ENCODE measurements at places on chromosomes 12 and 14. TPM values are rescaled to one million over a fixed set of nuclear protein-coding genes. Genes with fewer than 3 reads are reported as not detected.

The ENDOU gene
- not detected for total RNA-seq

The EID3 gene
- 1.9 TPM for total RNA-seq

The ESPL1 gene
- 19.3 TPM for total RNA-seq

The KLHL33 gene
- 0.17 TPM for total RNA-seq

The TAS2R30 gene
- 12.0 TPM for total RNA-seq

The TAS2R9 gene
- total RNA-seq = 0.33 TPM

The GRIP1 gene
- total RNA-seq = 1.5 TPM

The PTPN6 gene
- 19.7 TPM for total RNA-seq

The FSCB gene
- total RNA-seq = not detected

The CBLN3 gene
- 0.79 TPM for total RNA-seq

The BCAT1 gene
- total RNA-seq = 1.3 TPM

- no peak for DNase-seq
- no peaks in the 10 kb centered on the region for H3K36me3 ChIP-seq
- no peaks in the 10 kb centered on the region for H3K27me3 ChIP-seq
- H3K27ac ChIP-seq = no peak overlapping the region
- H3K4me3 ChIP-seq = no peak overlapping the region
- H3K4me1 ChIP-seq = no peaks in the 10 kb centered on the region
Observed at GRCh38 chr12:12600659-12601058, 11.0 kb upstream of the CREBL2 start.

DNA sequence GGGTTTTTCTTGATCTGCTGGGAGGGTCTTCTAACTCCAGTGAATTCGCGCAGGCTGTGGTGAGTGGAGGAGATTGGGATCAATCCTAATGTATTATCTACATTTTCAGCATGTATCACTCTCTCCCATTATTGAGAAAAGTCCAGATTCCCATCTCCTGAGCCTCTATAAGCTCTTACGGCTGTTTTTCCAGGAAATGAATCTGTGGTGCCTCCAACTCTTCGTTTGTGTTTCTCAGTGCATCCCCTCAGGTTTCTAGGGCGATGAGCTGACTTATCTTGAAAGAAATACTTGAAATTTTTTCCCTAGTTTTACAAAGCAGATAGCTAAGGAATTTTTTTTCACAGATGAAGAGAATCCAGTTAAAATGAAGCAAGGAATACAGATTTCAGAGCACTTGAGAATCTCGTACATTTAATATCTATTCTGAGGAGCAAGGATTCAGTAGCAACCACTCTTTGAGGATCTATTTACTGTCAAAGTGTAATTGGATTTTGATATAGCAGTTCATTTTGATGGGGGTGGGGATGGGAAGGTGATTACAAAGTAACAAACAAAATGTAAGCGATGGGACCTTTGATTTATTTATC lies 138.7 kb downstream of the BRMS1L start:
- no peak for DNase-seq
- no peaks in the 10 kb centered on the region for H3K4me1 ChIP-seq
- H3K4me3 ChIP-seq = no peak overlapping the region

GRCh38 chr14:92472860-92473259 lies 40.7 kb upstream of the RIN3 start:
- H3K27me3 ChIP-seq = no peaks in the 10 kb centered on the region
- no peaks in the 10 kb centered on the region for H3K4me1 ChIP-seq
- no peak overlapping the region for H3K4me3 ChIP-seq
- DNase-seq = no peak

GRCh38 chr12:109301643-109302168 lies 7.4 kb downstream of the FOXN4 start:
- H3K4me1 ChIP-seq = no peaks in the 10 kb centered on the region
- no peak overlapping the region for H3K27ac ChIP-seq
- no peak for DNase-seq
- H3K27me3 ChIP-seq = no peaks in the 10 kb centered on the region
- H3K36me3 ChIP-seq = no peaks in the 10 kb centered on the region

GRCh38 chr12:132023658-132024057 lies 73.9 kb downstream of the EP400 start:
- no peaks in the 10 kb centered on the region for H3K27me3 ChIP-seq
- DNase-seq = no peak
- H3K36me3 ChIP-seq = peaks cover 61% of the 10 kb centered on the region
- H3K4me3 ChIP-seq = no peak overlapping the region
- H3K4me1 ChIP-seq = no peaks in the 10 kb centered on the region

DNA sequence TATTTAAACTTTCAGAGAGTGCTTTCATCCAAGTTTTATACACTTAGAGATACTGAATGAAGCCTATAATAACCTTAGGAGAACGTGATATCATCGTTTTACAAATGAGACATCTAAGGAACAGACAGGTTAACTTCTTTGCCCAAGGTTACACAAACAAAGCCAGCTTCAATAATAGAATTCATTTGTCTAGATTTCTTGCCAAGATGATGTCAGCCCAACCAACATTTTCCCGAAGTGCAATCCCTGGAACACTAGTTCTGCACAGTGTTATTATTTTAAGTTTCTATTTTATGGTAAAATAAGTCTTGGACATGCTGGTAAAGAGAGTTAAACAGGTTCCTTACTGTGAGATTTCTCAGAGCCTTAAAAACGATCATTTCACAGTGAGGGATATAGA lies 174.6 kb downstream of the SLC25A21 start:
- H3K36me3 ChIP-seq = no peaks in the 10 kb centered on the region
- H3K4me3 ChIP-seq = no peak overlapping the region
- H3K27me3 ChIP-seq = no peaks in the 10 kb centered on the region
- H3K4me1 ChIP-seq = no peaks in the 10 kb centered on the region

DNA sequence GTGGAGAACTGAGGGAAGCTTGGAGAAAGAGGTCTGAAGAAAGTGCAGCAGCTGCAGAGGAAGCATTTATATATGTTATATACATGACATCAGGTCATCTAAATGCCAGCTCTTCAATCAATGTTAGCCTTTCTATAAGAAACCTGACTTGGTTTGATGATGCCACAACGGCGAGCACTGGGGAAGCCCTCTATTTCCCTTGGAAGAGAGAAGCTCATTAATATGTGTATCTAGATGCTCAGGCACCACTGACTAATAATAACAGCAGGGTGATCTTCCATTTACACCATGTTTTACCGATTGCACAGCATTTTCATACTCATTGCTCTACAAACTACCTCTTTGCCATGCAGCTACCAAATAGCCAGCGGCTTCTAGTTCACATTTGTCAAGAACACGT lies 811 bp downstream of the ACYP1 start:
- peak overlapping the region; percentile 69 for H3K4me3 ChIP-seq
- peaks cover 5% of the 10 kb centered on the region for H3K4me1 ChIP-seq
- no peaks in the 10 kb centered on the region for H3K27me3 ChIP-seq

- H3K4me3 ChIP-seq = no peak overlapping the region
- DNase-seq = no peak
- no peak overlapping the region for H3K27ac ChIP-seq
- no peaks in the 10 kb centered on the region for H3K36me3 ChIP-seq
Observed at GRCh38 chr12:104686196-104686595, 229.4 kb downstream of the CHST11 start.

- H3K27me3 ChIP-seq = no peaks in the 10 kb centered on the region
- no peak overlapping the region for H3K27ac ChIP-seq
- H3K4me1 ChIP-seq = peaks cover 2% of the 10 kb centered on the region
- DNase-seq = no peak
- H3K4me3 ChIP-seq = no peak overlapping the region
Observed at GRCh38 chr14:24084440-24084839, 9.7 kb upstream of the PCK2 start.

DNA sequence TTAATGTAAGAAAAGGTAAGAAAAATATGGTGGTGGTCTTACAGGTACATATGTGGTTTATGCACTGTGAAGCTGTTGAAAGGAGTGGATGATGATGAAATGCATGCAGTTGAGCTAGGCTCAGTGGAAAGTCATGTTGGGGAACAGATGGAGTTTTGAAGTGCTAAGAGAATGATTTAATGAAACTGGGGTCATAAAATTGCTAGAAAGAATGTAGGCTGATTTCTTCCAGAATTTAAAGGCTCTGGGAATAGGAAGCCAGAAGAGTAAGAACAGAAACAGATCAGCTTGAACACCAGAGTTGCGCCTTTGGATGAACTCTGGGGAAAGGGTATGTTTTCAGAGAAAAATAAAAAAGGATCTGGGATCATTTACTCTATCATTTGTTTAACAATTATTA lies 146.5 kb downstream of the MON2 start:
- no peak overlapping the region for H3K4me3 ChIP-seq
- H3K4me1 ChIP-seq = no peaks in the 10 kb centered on the region
- no peak overlapping the region for H3K27ac ChIP-seq

- H3K27me3 ChIP-seq = no peaks in the 10 kb centered on the region
- H3K4me1 ChIP-seq = peaks cover 34% of the 10 kb centered on the region
- H3K4me3 ChIP-seq = peak overlapping the region; percentile 98
- no peak for DNase-seq
- H3K36me3 ChIP-seq = no peaks in the 10 kb centered on the region
Observed at GRCh38 chr14:96503306-96503679, 1.1 kb downstream of the PAPOLA start.

GRCh38 chr14:98799891-98800290 lies 472.1 kb downstream of the BCL11B start:
- H3K4me3 ChIP-seq = no peak overlapping the region
- no peaks in the 10 kb centered on the region for H3K4me1 ChIP-seq
- no peaks in the 10 kb centered on the region for H3K36me3 ChIP-seq
- H3K27ac ChIP-seq = no peak overlapping the region
- H3K27me3 ChIP-seq = no peaks in the 10 kb centered on the region

- H3K27ac ChIP-seq = no peak overlapping the region
- no peaks in the 10 kb centered on the region for H3K36me3 ChIP-seq
- no peak for DNase-seq
Observed at GRCh38 chr12:75361408-75361807, 26.9 kb downstream of the GLIPR1L1 start.

- no peaks in the 10 kb centered on the region for H3K4me1 ChIP-seq
- H3K27ac ChIP-seq = no peak overlapping the region
- no peaks in the 10 kb centered on the region for H3K27me3 ChIP-seq
- no peak for DNase-seq
- no peak overlapping the region for H3K4me3 ChIP-seq
Observed at GRCh38 chr14:25349269-25349668, 299.3 kb upstream of the STXBP6 start.

GRCh38 chr12:103958621-103959020 lies 7.1 kb upstream of the TDG start:
- H3K27me3 ChIP-seq = no peaks in the 10 kb centered on the region
- H3K4me3 ChIP-seq = no peak overlapping the region
- peaks cover 14% of the 10 kb centered on the region for H3K4me1 ChIP-seq
- DNase-seq = no peak

- no peaks in the 10 kb centered on the region for H3K36me3 ChIP-seq
- no peaks in the 10 kb centered on the region for H3K4me1 ChIP-seq
- H3K27ac ChIP-seq = no peak overlapping the region
- H3K27me3 ChIP-seq = no peaks in the 10 kb centered on the region
- no peak for DNase-seq
Observed at GRCh38 chr14:91232603-91233002, 11.9 kb downstream of the GPR68 start.

GRCh38 chr12:46403719-46404070 lies 31.1 kb upstream of the SLC38A2 start:
- no peaks in the 10 kb centered on the region for H3K4me1 ChIP-seq
- no peak overlapping the region for H3K4me3 ChIP-seq
- no peak for DNase-seq
- no peak overlapping the region for H3K27ac ChIP-seq

GRCh38 chr12:16300736-16301135 lies 23.3 kb upstream of the SLC15A5 start:
- H3K27ac ChIP-seq = no peak overlapping the region
- DNase-seq = no peak
- H3K36me3 ChIP-seq = no peaks in the 10 kb centered on the region
- no peaks in the 10 kb centered on the region for H3K27me3 ChIP-seq
- no peaks in the 10 kb centered on the region for H3K4me1 ChIP-seq

- H3K4me3 ChIP-seq = no peak overlapping the region
- H3K36me3 ChIP-seq = no peaks in the 10 kb centered on the region
- H3K4me1 ChIP-seq = peaks cover 3% of the 10 kb centered on the region
Observed at GRCh38 chr14:71752111-71752738, 180.0 kb upstream of the RGS6 start.

GRCh38 chr12:132279184-132279889 lies 50.1 kb downstream of the GALNT9 start:
- no peak overlapping the region for H3K27ac ChIP-seq
- peaks cover 3% of the 10 kb centered on the region for H3K4me1 ChIP-seq
- no peak for DNase-seq
- H3K27me3 ChIP-seq = no peaks in the 10 kb centered on the region

- H3K36me3 ChIP-seq = no peaks in the 10 kb centered on the region
- no peak within 1 kb of the TSS for H3K27ac ChIP-seq
Observed at GRCh38 chr14:31487886-31488285, at the start of gene GPR33. Gene GPR33 (minus strand): TSS chr14:31488039. CDS start chr14:31483965, 4,074 bp downstream.

- H3K27me3 ChIP-seq = no peaks in the 10 kb centered on the region
- no peak overlapping the region for H3K27ac ChIP-seq
- H3K36me3 ChIP-seq = no peaks in the 10 kb centered on the region
- no peaks in the 10 kb centered on the region for H3K4me1 ChIP-seq
Observed at GRCh38 chr14:67574806-67575205, 25.3 kb downstream of the PIGH start.

GRCh38 chr12:114799574-114800487 lies 115.9 kb upstream of the TBX3 start:
- H3K27me3 ChIP-seq = no peaks in the 10 kb centered on the region
- peaks cover 2% of the 10 kb centered on the region for H3K4me1 ChIP-seq
- H3K36me3 ChIP-seq = no peaks in the 10 kb centered on the region
- DNase-seq = peak; percentile 59

DNA sequence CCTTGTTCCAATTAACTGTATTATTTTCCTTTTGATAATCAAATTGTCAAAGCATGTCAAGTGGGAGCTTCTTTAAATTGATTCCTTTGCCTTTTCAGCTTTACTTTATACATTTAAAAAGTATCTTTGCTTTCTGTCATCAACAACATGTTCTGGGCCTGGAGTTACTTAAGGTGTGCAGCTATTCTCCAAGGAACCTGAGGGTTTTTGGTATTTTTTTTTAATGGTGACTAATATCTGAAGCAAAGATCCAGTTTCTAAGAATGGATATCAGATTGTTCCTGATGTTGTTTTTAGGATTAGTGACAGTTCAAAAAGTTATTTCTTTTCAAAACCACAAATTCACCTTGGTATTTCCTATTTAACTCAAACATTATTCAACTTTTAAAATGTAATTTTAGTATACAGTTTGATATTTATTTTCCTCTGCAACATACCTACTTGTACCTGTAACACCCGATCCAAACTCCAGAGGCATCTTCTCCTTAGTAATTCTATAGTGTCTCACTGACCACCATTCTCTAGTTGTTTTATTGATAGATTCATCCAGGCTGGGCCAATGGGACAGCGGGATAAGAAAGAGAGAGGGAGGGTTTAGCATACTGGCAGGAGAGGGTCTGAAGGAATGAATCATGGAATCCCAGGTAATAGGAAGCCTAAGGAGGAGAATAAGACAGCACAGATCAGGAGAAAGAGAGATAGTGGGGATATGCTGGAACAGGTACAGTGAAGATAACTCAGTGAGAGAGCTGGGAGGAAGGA lies 3.1 kb downstream of the CBLN3 start:
- peaks cover 70% of the 10 kb centered on the region for H3K4me1 ChIP-seq
- no peaks in the 10 kb centered on the region for H3K36me3 ChIP-seq
- no peak for DNase-seq

GRCh38 chr14:82134411-82134810 lies 600.8 kb upstream of the SEL1L start:
- no peak overlapping the region for H3K27ac ChIP-seq
- H3K27me3 ChIP-seq = no peaks in the 10 kb centered on the region
- H3K4me1 ChIP-seq = no peaks in the 10 kb centered on the region
- DNase-seq = no peak
- H3K36me3 ChIP-seq = no peaks in the 10 kb centered on the region

GRCh38 chr14:33490555-33490954 lies 460.3 kb downstream of the EGLN3 start:
- H3K27ac ChIP-seq = no peak overlapping the region
- no peaks in the 10 kb centered on the region for H3K4me1 ChIP-seq
- H3K36me3 ChIP-seq = no peaks in the 10 kb centered on the region
- no peak overlapping the region for H3K4me3 ChIP-seq
- peaks cover 4% of the 10 kb centered on the region for H3K27me3 ChIP-seq
